Mesenteric fat pad (tissue), 1 donor: ENCODE measurements at places on chromosomes 7 and 10. TPM values are rescaled to one million over a fixed set of nuclear protein-coding genes. Genes with fewer than 3 reads are reported as not detected.

DNA sequence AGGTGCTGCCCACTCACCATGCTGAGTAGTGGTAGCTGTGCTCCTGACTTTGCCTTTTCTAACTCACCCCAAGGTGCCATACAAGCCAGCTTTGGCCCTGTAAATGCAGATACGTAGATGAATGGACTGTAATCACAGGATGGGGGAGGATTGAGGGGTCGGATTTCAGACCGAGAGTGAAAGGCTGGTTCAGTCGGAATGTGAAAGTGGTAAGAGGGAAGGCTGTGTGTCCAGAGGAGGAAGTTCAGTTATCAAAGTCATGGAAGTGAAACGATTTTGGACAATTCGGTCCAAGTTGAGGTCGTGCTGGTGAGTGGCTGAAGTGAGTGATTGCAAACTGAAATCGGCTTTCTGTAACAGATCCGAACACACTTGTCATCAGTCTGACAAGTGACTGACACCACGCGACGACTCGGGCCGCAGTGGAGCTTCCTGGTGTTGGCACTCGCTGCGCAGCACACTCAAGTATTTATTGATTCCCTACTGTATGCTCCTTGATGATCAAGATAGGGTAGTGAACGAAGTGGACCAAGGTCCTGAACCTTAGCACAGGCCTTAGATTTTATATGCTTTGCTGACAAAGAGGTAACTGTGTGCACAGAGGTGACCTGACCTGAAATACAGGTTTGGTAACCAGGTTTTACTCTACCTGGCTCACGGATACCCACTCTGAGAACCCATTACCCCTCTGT, 10.5 kb downstream of the ZNF282 start:
- DNase-seq = no peak

GRCh38 chr7:41586931-41587640, 115.8 kb downstream of the INHBA start:
- no peak for DNase-seq

Gene TNKS2
- total RNA-seq = 33.7 TPM

Gene AMPH
- total RNA-seq = 16.4 TPM

Gene FFAR4
- 2.3 TPM for total RNA-seq

DNA sequence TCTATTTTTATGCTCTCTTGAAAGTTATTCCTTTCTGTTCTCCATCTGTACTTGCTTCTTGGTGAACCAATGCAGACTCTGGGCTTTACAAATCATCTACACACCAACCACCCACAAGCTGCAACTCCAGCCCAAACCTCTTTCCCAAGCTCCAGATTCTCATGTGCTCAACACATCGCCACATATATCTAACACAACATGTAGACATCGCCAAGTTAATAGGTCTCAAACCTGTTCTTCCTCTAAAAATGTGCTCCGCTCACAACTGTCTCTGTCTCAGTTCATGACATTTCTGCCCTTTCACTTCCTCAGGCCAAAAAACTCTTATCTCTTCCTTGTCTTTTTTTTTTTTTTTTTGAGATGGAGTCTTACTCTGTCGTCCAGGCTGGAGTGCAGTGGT, 95.7 kb upstream of the EEPD1 start:
- DNase-seq = no peak

GRCh38 chr7:96697822-96698221, 11.8 kb downstream of the SEM1 start:
- DNase-seq = no peak

Gene C7orf33
- total RNA-seq = not detected

DNA sequence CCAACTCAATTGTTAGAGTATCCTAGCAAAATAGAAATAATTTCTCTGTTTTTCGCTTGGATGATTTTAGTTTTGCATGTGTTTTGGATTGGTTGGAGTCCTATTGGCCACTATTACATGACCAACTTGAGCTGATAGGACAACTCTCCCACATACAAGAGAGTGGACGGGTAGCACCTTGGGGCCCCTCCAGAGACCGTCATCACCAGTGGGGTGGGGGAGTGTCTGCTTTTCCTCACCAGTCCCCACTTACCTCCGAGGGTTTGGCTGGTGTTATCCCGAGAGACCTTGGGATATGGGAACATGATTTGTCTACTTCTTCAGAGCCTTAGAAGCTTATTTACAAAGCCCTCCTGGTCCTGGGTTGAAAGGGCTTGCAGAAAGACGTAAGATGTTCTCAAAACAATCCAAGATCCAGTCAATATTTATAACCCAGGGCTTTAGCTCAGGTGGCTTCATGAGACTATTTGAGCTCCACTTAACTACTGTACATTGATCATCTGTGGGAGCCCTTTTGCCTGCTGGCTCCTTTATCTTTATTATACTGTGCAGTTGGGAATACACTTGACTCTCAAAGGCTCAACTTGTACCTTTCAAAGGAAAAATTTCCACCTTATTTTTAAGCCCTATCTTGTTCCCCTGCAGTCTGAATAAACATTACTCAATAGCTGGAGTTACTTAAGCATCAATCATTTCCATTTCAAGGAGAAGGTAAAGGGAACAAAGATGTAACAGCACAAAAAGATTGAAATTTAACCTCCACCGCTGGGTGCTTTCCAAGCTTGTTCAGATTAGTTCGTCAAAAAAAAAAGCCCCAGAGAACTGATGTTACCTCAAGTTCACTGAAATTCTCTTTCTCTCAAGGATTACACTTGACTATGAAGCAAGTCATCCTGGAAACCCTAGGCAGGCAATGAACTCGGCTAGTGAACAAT, 119.7 kb downstream of the WDR11 start:
- no peak for DNase-seq

Gene CLDN3
- not detected for total RNA-seq

DNA sequence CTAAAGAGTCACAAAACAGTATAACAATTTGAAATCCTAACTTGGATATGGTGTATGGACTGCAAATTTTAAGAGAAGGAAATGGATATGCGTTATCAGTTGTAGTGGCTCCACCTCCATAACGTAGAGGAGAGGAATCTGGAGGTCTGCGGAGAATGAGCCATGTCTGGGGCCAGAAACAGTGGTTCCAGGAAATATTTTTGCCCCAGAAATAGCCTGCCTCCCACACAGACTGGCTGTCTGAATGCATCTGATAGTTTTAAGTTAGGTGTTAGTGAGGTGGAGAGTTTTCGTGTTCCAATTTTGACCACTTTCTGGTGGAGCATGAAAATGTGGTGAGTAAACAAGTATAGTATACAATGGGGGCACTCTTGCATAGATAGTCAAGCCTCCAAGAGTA, 1.6 kb downstream of the PHTF2 start:
- no peak for DNase-seq

Gene DHTKD1
- 21.5 TPM for total RNA-seq

Gene SPAM1
- total RNA-seq = not detected

DNA sequence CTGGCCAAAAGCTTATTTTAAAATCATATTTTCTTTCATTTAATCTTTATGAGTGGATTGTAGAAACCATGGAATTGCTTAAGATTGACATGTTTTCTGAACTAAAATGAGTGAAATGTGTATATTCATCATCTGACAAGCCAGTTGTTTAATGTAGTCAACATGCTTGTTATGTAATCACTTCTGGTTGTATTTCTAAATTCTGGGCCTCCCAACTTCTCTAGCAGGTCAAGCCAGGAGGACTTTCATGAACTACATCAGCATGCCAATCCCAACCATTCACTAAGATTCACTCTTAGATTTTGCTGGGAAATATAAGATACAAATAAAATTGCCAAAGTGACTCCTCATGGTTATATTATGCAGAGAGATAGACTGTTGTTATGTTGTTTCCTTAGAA, 21.1 kb upstream of the MAP3K8 start:
- DNase-seq = no peak

DNA sequence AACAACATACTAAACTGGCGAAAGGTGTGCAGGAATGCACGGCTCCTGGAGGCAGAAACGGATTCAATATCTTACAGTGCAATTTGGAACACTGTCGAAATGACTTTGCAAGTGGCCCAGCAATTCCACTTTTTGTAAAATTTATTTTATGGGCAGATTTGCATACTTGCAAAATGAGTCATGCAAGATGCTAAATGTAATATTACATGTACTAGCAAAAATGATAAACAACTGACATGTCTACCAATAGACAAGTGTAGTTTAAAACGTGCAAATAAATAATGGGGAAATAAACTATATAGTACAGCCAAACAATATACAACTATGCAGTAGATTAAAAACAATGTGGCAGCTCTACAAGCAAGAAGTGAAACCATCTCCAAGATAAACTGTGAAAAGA, 97.7 kb downstream of the ARHGAP12 start:
- no peak for DNase-seq

DNA sequence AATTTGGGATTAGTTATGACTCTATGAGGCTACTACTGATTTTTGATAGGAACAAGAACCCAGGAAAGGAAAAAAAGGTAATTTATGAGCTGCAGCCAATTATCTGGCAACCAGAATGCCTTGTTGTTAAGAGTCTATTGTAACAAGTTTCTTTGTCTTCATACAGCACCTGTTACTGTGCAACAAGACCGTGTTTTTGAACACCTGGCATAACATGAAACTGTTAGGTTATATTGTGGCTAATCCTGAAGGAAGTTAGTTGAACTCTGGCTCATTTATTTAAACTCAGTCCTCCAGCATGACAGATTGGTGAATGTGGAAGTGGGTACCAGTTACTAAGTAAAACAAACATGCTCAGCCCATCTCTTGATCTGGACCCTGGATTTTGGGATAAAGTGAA, 33.0 kb downstream of the RALA start:
- DNase-seq = no peak

DNA sequence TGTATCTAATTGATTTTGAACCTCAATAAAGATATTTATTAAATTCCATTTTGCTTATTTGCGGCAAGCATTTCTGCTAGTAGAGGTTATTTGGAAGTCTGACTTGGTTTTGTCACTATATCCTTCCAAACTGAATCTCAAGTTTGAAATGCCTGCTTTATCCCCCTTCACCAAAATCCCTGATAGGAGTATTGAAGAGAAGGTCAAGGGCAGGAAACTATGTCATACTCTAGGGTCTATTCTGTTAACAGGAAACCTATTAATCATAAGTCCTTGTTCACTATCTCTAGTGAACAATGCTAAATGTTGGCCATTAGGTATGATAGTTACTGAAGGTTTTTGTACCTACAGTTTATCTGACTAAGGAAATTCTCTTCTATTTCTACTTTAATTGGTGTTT, 11.5 kb downstream of the GNAT3 start:
- no peak for DNase-seq

GRCh38 chr7:43108255-43109011, 4.0 kb upstream of the HECW1 start:
- DNase-seq = no peak

GRCh38 chr7:1539882-1540775, 9.6 kb downstream of the MAFK start:
- DNase-seq = no peak

DNA sequence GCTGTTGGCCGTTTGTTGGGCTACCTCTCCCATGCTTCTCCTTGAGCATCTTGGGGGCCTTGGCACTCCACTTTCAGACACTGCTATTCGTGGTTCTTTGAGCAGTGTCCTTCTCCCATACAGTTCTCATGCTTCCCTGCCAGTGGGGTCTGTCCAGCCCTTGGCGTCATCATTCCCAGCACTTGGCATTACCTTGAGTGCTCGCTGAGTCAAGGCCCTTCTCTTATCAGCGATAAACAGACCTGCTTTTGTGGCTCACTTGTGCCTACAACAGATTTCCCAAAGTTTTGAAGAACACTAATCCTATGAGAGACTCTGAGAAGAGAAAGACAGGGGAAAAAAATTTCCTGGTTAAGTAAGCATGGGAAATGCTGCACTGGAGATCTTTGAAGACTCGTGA, 85.3 kb downstream of the NOC3L start:
- DNase-seq = no peak

GRCh38 chr7:143416565-143417149, 8.0 kb upstream of the EPHA1 start:
- no peak for DNase-seq

Gene PRSS1
- 5.0 TPM for total RNA-seq

Gene ANXA8L1
- total RNA-seq = not detected
